ENCODE measurements at places on chromosomes 12 and 14. TPM values are rescaled to one million over a fixed set of nuclear protein-coding genes. Genes with fewer than 3 reads are reported as not detected.

The MGP gene
- total RNA-seq: not detected

The IL22 gene
- total RNA-seq: not detected

The OAS2 gene
- total RNA-seq: 0.12 TPM

The PPFIA2 gene
- 1.4 TPM for total RNA-seq

The CPM gene
- 0.28 TPM for total RNA-seq

The SPTB gene
- 0.09 TPM for total RNA-seq

The SLC2A14 gene
- 0.49 TPM for total RNA-seq

The CD4 gene
- total RNA-seq: 2.5 TPM

The GPR65 gene
- not detected for total RNA-seq

The MAP3K9 gene
- total RNA-seq: 14.9 TPM

The MYL2 gene
- total RNA-seq: not detected

The MTRFR gene
- total RNA-seq: 12.7 TPM

The TDP1 gene
- total RNA-seq: 59.2 TPM

The ANG gene
- 0.99 TPM for total RNA-seq

The TAS2R8 gene
- 0.22 TPM for total RNA-seq

The NOS1 gene
- 0.11 TPM for total RNA-seq

The KCNC2 gene
- not detected for total RNA-seq

The STXBP6 gene
- 5.9 TPM for total RNA-seq

The KERA gene
- not detected for total RNA-seq

The PDE3A gene
- 0.47 TPM for total RNA-seq

The CLEC7A gene
- not detected for total RNA-seq

The KCNH3 gene
- not detected for total RNA-seq

The TMEM253 gene
- total RNA-seq: 0.22 TPM

The GTF2H3 gene
- 44.3 TPM for total RNA-seq

The SLC25A47 gene
- not detected for total RNA-seq

The B4GALNT3 gene
- total RNA-seq: 30.8 TPM

The LTBP2 gene
- total RNA-seq: 0.84 TPM

The OR4N2 gene
- total RNA-seq: not detected

The SLC6A12 gene
- total RNA-seq: 0.12 TPM
